ENCODE measurements at places on chromosomes 2 and 18.

DNA sequence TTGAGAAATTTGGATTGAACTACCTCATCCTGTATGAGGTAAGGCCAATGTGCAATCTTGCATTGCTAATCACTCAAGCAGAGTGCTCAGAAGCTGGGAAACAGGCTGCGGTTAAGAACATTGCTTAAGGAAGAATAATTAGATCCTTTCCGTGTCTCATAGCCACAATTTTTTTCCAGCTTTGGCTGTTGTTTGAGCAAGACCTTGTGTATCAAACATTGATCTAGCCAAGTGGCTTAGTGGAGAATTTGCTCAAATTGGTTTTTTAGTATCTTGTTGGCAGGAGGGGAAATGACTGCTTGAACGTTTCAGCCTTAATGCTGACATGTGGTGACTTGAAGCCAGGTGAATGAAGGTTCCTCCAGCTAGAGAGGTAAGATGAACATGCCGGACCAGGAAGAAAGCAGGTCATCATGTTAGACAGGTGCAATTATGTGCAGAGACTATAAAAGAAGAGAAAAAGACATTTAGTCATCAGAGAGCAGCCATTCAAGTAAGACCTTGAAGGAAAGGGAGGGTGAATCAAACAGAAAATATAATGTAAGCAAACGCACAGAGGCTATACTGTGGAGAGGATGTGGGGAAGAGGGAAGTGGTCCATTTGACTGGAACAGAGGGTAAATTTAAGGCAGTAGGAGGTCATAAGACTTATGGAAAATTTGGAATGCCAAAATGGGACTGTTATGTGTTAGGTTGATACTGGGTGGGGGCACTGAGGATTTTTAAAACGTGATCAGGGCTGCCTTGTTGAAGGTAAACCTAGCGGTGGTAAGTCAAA lies 98.9 kb upstream of the CYP1B1 start:
- DNase-seq = no peak

GRCh38 chr2:84102274-84102673 lies 356.8 kb downstream of the SUCLG1 start:
- DNase-seq = no peak

DNA sequence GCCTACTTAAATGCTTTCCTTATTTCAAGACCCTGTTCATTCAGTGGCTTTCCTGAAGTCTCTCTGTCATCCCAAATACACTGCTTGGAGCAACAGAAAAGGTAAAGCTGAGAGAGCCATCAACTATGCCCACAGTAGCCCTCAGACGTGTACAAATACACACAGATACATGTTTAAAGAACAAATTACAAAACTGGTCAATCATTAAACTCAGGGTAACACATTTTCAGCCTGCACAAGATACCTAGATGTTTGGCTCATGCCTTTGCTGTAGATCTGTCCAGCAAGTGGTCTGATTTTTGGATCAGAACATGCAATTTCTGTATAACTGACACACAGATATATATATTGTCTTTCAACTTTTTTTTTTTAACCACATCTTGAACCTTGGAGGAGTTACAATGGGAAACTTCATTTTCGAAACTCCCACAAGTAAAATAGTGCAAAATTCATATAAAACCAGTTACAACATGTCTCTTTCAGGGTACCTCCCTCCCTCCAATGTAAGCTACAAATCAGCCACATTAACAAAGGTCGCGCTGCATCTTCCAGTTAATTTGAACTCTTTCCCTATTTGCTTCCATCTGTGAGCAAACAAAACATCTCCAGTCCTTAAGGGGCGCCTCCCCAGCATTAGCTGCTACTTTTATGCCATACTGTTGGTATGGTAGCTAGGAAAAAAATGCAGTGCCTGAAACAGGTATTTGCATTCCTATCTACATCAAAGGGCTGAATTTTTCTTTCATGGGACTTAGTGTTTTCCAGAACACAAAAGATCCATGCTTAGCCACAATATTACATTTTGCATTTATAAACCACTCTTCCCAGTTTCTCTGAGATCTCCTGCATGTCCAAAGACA lies 311.9 kb downstream of the NRXN1 start:
- no peak for DNase-seq

DNA sequence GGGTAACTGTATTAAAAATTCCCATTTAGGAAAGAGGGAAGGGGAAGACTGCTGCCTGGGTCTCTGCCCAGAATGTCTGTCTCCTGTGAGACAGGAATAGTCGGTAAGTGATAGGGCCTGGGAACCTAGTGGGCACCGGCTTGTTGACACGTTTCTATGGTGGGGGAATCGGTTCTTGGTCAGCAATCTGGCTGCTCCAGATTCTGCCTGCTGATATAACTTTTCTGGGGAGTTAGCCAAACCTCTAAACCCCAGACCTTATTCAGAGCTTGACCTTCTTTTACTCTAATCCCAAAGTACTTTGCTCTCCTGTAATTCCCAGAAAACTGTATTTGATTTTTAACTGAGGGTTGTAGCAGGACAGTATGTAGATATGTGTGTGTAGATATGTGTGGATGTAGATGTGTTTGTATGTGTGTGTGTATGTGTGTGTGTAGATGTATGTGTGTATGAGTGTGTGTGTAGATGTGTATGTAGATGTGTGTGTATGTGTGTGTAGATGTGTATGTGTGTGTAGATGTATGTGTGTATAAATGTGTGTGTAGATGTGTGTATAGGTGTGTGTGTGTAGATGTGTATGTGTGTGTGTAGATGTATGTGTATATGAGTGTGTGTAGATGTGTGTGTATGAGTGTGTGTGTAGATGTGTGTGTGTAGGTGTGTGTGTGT lies 61.8 kb upstream of the TXNDC2 start:
- no peak for DNase-seq

GRCh38 chr2:145016711-145017110 lies 496.8 kb upstream of the ZEB2 start:
- no peak for DNase-seq

DNA sequence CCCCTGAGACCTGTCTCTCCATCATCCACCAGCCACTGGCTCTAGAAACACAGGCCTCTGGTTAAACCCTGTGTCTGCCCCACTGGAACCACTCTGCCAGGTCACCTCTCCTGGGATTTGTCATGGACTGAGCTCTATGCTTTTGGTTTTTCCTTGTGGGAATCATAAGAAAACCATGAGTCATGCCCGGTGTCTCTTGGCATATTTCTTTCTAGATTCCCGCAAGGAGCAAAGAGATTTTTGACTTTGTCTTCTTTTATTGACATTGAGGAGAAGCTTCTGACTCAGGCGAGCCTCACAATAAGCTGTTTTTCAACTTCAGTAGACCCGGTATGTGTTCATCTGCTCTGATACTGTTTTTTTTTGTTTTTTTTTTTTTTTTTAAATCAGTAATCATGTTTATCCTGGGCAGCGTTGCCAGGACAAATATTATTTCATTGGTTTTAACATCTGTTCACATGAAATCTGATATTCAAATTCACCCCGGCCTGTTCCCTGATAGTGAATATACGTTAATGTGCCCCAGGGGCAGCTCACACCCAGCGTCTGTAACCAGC lies 207.1 kb downstream of the ACKR3 start:
- no peak for DNase-seq

DNA sequence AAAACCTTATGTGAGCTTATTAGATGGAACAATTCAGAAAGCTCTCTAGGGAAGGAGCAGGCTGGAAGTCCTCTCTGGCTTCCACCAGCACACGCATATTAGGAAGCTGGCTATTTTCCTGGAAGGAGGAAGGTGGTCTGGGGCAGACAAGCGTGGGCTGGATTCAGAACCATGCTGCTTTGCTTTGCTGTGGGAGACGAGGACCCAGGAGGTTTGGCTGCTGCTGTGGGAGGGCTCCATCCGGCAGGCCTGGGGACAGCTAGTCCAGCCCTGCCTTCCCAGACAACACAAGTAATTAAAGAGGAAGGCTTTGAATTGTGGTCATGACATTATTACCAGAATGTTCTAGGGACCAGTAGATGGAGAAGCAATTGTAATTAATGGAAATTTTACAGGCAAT lies 238.8 kb upstream of the MYT1L start:
- DNase-seq = no peak

- no peak for DNase-seq
Measured at GRCh38 chr2:151670346-151670745, 63.9 kb downstream of the NEB start.

DNA sequence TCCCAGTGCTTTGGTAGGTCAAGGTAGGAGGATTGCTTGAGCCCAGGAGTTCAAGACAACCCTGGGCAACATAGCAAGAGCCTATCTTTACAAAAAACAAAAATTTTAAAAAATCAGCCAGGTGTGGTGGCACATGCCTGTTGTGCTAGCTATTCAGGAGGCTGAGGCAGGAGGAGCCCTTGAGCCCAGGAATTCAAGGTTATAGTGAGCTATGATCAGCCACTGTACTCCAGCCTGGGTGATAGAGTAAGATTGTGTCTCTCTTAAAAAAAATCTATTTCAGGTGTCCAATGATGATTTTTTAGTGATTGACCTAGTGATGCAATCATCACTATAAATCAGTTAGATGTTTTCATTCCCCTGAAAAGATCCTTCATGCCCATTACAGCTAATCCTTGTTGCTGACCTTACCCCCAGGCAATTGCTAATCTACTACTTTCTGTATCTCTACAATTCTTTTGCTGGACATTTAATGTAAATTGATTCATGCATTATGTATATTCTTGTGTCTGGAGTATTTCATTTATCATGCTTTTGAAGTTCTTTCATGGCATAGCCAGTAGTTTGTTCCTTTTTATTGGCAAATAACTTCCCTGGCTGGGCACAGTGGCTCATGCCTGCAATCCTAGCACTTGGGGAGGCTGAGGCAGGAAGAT lies 10.3 kb downstream of the MOCOS start:
- no peak for DNase-seq

DNA sequence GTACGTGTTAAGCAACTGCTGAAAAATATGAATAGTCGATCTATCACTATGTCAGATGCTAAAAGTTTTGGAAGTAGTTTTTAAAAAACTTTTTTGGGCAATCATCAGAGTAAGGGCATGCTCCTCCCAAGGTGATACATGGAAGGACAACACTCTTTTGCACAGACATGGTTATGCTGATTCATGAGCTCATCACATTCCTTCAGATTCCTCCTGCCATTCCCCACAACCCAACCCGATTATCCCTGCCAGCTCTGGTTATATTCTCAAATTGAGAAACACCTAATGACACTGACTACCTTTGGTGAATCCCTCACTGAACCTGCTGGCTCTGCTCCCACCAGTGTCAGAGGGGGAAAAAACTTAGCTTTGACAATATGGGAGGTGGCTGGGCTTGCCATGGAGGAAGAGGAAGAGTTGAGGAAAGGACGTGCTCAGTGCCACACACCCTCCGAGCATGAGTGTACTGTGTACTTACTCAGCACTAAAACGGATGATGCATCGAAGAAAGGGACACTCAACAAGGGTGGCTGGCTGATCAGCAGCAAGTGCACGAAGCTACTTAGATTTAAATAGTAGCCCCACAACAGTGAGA lies 83.9 kb upstream of the RNU4ATAC start:
- no peak for DNase-seq

GRCh38 chr18:22176420-22177326 lies 7.3 kb downstream of the GATA6 start:
- no peak for DNase-seq

DNA sequence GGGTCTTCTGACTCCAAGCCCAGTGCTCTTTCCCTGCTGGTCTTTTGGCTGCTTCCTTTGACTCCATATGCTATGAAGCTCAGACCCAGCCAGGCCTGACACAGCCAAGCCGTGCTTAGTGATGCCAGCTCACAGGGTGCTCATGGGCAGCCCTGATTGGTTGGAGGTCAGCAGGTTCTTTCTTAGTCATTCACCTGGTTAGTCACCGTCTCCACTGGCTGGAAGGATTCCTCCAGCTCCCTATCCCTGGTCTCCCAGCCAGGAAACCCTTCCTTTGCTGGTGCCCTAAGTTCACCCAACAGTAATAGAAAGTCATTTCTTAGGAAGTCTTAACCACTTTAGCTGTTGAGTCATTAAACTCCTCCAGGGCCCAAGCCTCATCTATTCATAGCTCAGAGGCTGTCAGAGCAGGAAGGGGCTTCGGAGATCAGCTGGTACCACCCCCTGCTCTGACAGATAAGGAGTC lies 3.9 kb downstream of the KCNK3 start:
- DNase-seq = no peak

DNA sequence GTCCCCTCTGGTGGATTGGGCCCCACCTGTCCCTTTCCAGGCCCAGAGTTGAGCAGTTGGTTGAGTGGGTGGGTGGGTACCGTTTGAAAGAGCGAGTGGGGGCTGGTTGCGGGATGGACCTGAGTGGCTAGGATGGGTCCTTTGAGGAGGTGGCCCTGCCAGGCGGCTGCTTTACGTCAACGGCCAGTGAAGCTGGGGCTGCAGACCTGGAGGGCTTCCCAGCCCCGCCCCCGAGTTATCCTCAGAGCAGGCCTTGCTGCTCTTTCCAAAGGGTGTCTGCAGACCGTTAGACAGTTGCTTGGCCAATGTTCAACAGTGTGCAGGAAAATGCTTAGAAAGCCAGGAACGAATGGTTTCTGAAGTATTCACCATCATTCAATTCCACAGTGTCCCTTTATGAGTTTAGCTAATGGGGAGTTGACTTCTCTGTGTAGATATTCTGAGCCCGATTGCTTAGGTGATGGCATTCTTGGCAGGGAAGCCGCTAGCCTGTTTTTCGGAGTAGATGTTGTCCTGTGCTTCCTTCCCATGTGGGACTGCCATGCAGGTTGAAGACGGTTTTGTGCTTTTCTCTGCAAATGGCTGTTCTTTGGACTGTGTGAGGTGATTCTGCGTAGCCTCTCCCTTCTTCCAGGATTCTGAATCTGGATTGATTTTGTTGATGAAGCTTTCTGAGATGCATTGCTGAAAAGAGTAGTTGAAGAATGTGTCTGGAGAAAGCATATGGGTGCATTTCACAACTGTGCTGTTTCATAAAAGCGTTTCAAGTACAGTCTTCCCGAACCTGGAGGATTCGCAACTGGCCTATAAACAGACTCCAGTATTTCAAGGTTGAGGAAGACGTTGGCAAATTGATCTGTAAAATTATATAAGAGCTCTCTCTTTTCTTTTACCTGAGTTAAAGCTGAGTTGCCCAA lies 45.8 kb downstream of the LDLRAD4 start:
- no peak for DNase-seq

DNA sequence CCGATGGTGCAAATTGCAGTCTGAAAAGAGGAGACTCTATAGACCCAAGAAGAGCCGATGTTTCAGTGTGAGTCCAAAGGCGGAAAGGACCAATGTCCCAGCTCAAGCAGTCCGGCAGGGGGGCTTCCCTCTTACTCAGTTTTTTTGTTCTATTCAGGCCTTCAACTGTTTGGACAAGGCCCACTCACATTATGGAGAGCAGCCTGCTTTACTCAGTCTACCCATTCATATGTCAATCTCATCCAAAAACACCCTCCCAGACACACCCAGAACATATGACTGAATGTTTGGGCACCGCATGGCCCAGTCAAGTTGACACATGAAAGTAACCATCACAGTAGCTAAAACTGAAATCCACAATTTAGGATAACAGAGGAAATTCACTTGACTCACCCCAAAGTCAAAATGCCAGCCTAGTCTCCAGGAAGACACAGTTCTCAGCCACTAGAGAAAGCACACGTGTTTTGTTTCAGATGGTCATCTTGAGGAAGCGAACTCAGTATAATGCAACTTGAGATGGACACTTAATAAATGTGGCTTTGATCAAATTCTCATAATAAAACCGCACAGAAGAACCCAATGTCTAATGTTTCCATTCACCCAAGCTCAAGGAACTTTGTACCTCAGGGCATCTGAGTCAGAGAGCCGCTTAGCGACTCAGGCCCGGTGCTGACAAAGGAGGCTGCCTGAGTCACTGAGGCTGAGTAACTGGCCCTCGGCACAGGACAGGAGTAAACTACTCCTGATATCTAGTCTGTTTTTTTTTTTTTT lies 2.4 kb downstream of the FHL2 start:
- no peak for DNase-seq

GRCh38 chr2:189623049-189623448 lies 38.2 kb upstream of the ASNSD1 start:
- no peak for DNase-seq

Data from stimulated activated CD8-positive, alpha-beta memory T cell treated with anti-CD3 and anti-CD28 coated beads, Interleukin-7, amount 100 ng/mL, for 1 hour (primary cell).